ENCODE measurements at places on chromosomes 7 and 10.

GRCh38 chr7:151091003-151091402 lies 4.7 kb downstream of the AGAP3 start:
- DNase-seq = no peak

DNA sequence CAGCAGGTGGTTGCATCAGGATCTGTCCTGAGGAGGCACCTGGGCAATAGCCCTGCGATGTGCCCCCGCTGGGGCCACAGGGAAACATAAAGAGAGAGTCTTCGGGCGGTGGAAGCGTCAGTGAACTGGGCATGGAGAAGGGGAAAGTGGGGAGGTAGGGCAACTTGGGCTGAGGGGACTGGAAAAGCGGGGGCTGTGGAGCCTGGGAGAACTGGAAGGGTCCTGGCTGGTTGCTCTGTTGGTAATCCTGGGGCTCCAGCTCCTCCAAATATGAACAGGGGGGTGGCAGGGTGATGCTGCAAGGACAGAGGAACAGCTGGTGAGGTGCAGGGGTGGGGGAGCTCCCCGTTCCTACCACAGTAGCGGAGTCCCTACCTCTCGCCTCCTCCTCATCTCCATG lies 5.2 kb downstream of the NOBOX start:
- DNase-seq = no peak

- no peak for DNase-seq
Observed at GRCh38 chr10:115073796-115074195, 19.4 kb upstream of the ATRNL1 start.

DNA sequence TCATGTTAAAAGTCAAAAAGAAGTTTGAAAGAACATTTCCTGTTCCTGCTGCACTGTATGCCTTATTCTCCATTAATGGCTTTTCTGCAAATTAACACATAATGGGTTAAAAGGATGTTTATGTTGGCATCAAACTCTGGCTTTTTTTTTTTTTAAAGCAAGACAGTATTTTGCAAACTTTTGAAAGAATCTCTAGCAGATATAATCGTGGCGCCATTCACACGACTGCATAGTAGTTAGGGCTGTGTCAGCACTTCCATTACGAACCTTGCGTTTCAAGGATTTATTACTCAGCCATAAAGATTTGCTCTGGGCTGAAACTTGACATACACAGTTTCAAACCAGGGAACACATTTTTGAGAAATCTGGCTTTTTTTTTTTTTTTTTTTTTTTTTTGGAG lies 207.8 kb downstream of the DYNC1I1 start:
- no peak for DNase-seq

DNA sequence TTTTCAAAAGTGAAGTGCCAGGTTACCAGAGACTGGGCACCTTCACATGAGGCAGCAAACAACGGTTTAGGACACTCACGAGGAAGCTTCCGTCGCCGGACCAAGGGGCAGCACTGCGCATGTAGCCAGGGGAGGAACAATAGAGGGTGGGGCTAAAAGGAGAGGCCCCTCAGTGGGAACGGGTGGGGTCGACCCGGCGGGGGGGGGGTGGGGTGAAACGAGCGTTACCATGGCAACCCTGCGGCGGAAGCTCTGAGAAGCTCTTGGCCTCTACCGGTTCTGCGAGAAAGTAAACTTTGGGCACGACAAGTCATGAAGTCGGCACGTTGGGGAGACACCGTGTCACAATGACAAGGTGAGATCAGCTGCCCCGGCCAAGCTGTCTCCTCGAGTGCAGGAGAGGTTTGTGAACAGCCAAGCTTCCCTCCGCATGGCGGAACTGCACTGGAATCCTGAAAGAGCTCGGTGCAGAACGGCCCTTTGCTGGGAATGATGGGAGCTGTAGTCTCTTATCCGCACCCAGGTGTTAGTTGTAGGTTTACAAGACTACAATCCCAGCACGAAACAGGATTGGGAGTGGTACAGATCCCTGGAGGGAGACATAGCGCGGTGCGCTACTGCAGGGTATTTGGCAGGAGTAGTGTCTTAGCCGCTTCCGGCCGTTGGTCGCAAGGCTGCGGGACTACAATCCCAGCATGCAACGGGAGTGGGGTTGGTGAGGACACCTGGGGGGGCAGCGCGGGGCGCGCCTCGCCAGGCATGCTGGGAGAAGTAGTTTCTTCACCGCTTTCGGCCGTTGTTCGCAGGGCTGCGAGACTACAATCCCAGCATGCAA lies 72.8 kb upstream of the ZNF722 start:
- no peak for DNase-seq

- DNase-seq = no peak
Observed at GRCh38 chr7:75688200-75689136, 50.3 kb downstream of the HIP1 start.

- no peak for DNase-seq
Observed at GRCh38 chr7:50865450-50865849, 82.8 kb upstream of the GRB10 start.

GRCh38 chr10:34046506-34047034 lies 712.1 kb upstream of the NRP1 start:
- DNase-seq = no peak

DNA sequence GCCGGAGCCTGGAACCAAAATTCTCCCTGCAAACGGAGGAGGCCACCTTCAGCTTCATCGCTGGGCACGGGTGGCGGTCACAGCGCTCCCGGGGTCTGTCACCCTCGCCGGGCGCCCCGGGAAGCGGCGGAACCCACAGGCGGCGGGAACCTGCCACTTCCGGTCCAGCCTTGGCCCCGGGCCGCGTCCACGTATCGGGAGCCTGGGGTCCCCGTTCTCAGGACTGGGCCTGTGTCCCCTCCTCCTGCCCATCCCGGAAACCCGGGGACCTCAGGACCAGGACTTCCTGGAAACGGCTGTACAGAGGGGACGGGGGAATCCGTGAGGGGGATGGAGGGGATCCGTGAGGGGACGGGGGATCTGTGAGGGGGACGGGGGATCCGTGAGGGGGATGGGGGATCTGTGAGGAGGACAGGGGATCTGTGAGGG lies 25.4 kb downstream of the PDGFA start:
- no peak for DNase-seq

DNA sequence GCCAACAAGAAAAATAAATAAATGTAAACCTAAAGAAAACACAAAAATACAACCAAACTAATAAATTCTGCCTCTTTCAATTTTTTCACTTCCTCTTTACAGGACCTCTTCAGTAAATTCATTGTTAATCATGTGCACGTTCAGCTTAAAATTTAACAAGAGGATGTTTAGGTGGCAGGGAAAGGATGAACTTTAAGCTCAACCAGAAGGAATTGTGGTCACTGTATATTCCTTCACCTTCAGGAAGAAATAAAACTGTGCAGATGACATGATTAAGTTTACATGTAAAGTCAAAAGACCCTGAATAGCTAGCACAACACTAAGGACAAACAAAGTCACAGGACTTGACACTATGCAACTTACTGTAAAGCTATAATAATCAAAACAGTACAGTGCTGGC lies 33.0 kb downstream of the KIF5B start:
- no peak for DNase-seq

GRCh38 chr7:95820778-95821177 lies 48.4 kb downstream of the DYNC1I1 start:
- no peak for DNase-seq

DNA sequence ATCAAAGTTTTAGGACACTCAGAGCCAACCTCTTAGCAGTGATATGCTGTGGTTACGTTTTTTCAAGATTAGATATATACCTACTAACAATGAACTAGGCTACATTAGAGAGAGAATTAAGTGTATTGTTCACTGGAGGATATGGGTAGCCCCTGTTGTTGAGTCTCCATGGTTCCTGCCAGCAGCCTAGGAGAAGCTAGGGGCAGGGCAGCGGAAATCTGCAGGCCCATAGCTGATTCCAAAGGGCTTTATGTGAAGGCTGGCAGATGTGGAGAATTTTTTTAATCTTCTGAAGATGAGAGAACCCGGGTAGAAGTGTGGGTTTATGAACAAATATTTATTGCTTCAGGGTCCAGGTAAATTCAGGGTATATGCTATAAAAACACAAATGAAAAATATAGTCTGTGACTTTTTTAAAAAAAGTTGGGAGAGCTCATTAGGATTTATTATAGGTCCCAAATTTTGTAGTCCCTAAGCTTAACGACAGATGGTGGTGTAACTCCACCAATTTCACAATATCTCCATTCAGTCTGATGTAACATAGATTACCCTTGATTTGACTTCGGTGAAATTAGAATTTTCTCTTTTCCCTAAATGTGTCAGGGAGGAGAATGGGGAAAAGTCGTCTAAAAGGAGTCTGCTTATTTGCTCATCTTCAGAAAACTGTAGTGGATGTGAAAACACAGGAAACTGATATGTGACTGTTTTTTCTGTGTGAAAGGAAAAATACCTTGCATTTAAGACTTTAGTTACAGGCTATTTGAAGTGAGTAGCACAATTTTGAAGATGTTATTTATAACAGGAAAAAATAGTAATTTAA lies 163.0 kb upstream of the PPP1R3A start:
- peak; percentile 44 for DNase-seq

- no peak for DNase-seq
Observed at GRCh38 chr10:30422151-30422695, 11.8 kb upstream of the MAP3K8 start.

GRCh38 chr7:71733107-71733870 lies 601.3 kb downstream of the GALNT17 start:
- peak; percentile 8 for DNase-seq

GRCh38 chr10:49746626-49747302 lies 15.4 kb downstream of the OGDHL start:
- DNase-seq = no peak

DNA sequence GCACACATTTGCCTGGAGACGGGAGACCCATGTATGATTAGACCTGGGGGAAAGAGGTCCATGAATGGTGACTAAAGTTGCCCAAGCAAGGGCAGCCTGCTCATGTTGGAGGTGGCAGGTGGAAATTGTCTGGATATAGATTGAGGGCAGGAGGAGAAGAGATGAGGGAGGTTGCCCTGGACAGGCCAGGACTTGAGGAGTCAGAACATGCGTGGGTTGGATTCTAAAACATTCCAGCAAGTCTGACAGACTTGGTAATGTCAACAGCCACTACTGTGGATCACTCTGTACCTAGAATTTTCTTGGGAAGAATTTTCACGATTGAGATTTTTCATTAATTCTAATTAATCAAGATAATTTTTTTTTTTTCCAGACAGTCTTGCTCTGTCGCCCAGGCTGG lies 19.1 kb upstream of the SVOPL start:
- no peak for DNase-seq

DNA sequence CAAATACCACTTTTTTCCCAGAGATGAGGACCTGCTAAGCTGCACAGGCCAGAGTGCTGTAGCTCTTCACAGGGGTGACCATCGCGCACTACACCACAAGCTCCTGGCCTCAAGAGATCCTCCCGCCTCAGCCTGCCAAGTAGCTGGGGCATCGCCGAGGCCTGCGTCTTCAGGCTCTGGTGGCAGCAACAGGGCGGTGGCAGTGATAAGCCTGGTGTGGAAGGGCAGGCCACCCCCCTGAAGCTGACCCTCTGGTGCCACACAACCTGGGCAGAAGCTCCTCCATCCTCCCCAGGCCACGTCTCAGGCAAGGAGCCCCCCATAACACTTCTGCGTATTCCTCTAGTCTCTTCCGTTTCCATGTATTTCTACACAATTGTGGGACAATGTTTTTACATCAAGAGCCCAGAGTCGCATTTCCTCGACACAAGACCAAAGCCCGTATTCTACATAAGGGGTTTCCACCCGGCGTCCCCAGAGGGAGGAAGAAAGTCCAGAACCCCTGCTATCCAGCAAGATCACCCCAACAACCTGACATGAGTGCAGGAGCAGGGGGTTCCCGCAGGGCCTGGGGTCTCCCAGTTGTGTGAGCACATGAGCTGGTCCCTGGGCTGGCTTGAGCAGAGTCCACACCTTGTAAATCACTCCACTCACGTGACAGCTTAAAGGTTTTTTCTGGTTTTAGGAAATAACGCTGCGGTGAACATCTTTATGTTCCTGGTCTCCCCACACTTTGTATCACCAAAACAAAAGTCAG lies 37.6 kb upstream of the NCAPG2 start:
- no peak for DNase-seq

GRCh38 chr7:1314908-1315450 lies 82.3 kb downstream of the UNCX start:
- DNase-seq = no peak

- DNase-seq = no peak
Observed at GRCh38 chr7:148987751-148988512, 40.4 kb downstream of the PDIA4 start.

GRCh38 chr7:78020874-78021249 lies 222.3 kb downstream of the PHTF2 start:
- no peak for DNase-seq

- DNase-seq = no peak
Observed at GRCh38 chr7:112887976-112888375, 97.8 kb upstream of the TMEM168 start.

GRCh38 chr7:522951-523314 lies 3.3 kb upstream of the PDGFA start:
- DNase-seq = no peak

GRCh38 chr10:110528224-110528996 lies 30.7 kb downstream of the DUSP5 start:
- DNase-seq = no peak

DNA sequence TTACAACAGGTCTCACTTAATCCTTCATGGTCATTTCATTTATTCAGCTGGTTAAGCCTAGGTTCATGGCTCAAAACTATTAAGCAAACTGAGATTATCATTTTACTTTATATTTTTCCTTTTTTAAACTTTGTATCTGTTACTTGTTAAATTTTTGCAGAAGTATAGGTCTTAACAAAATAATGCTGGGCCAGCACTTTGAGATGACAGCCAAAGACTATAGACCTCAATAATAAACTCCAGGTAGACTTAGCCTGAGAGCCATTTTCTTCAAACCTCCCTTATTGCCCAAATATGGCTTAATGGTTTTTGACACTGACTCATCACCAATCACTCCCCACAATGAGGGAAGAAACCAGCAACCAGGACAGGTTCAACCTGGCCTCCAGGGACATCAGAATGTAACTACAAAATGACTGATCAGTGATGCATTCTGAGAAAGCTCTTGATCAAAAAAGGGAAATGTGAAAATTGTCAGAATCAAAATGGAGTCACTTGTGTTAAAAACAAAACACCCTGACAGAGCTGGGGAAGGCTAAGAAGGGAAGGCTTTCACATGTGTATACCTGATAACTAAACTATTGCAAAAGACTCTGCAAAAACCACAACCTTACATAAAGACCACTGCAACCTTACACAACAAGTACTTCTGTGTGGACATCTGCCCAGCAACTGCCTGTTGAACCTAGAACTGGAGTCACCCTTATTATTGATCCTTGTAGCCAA lies 2.1 kb upstream of the CCDC126 start:
- no peak for DNase-seq

- no peak for DNase-seq
Observed at GRCh38 chr10:93337309-93337721, 144.8 kb downstream of the MYOF start.
